Stimulated activated CD4-positive, alpha-beta T cell treated with anti-CD3 and anti-CD28 coated beads, Interleukin-4, amount 100 ng/mL, for 4 hours (primary cell): ENCODE measurements at places on chromosomes 1 and 21.

DNA sequence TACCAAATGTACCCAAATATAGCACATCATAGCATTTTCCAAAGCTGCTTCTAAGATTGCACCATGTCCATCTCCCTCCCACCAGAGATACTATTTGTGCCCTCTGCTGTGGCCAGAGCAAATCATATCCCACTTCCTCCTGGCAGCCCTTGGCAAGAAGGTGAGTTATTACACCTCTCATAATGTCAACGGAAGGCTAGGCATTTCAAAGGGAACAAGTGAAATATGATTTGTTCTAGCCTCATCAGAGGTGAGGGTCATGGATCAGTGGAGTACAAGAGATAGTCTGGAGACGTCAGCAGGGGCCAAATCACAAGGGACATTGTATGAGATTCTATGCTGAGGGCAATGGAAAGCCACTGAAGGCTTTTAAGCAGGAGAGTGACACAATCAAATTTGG, 90.2 kb upstream of the BCAR3 start:
- DNase-seq = no peak

GRCh38 chr1:243559575-243560162, 290.4 kb downstream of the AKT3 start:
- DNase-seq = no peak

GRCh38 chr1:20893931-20894330, 106.8 kb upstream of the HP1BP3 start:
- DNase-seq = no peak

DNA sequence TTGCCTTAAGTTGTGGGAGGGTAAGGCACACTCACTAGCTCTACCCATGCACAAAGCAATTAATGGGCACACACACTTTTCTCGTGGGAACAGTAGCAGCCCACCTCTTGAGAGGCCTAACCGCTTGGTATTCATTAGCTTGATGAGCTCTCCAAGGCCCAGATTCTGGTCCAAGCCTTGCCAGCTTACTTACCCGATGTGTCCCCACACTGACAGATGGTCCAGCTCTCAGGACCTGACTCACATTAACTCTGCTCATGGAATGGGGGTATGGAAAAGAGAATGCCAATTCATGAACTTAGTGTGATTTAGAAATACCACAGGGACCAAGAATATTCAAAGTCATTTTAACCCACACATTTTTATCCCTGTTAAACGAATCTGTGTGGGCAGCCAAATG, 106.8 kb upstream of the CACHD1 start:
- no peak for DNase-seq

GRCh38 chr1:54971317-54971791, 9.1 kb upstream of the TMEM61 start:
- no peak for DNase-seq

GRCh38 chr1:203044546-203045250, 18.4 kb downstream of the PPFIA4 start:
- no peak for DNase-seq

- DNase-seq = no peak
These were observed 216.0 kb downstream of the SLC35F3 start for GRCh38 chr1:234120327-234120944.

- no peak for DNase-seq
These were observed 25.8 kb downstream of the COL18A1 start for GRCh38 chr21:45430521-45431501.

DNA sequence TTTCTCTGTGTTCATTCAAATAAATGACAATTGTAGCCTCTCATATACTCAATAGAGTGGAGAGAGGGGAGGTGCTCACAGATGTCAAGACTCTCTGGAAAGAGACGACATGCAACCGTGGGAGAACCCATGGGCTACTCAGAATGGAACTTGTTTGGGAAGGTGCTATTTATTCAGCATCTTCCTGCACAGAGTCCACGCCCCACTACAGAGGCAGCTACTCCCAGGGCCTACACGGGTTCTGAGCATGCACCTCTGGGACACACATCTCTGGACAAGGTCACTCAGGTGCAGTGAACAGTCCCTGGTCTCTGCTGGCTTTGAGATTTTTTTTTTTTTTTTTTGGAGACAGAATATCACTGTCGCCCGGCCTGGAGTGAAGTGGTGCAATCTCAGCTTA, 64.1 kb downstream of the NID1 start:
- no peak for DNase-seq

DNA sequence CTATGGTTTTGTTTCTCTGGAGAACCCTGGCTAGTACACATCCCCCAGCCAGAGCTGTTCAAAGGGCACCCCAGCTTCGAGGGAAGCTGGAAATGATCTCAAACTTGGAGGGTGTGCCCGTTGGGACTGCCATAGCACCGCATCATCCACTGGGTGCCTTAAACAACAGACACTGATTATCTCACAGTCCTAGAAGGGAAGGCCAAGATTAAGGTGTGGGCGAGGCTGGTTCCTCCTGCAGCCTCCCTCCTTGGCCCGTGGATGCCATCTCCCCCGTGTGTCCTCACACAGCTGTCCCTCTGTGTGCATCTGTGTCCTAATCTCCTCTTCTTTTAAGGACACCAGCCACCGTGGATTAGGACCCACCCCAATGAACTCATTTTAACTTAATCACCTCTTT, 4.2 kb upstream of the IBA57 start:
- DNase-seq = no peak

- no peak for DNase-seq
These were observed 21.1 kb upstream of the GPR88 start for GRCh38 chr1:100516857-100517256.

- no peak for DNase-seq
These were observed 349.3 kb upstream of the PLXNA2 start for GRCh38 chr1:208593306-208594006.

- no peak for DNase-seq
These were observed 81.9 kb downstream of the RGL1 start for GRCh38 chr1:183886853-183887252.

GRCh38 chr1:86754265-86754974, 50.0 kb downstream of the SH3GLB1 start:
- DNase-seq = no peak

DNA sequence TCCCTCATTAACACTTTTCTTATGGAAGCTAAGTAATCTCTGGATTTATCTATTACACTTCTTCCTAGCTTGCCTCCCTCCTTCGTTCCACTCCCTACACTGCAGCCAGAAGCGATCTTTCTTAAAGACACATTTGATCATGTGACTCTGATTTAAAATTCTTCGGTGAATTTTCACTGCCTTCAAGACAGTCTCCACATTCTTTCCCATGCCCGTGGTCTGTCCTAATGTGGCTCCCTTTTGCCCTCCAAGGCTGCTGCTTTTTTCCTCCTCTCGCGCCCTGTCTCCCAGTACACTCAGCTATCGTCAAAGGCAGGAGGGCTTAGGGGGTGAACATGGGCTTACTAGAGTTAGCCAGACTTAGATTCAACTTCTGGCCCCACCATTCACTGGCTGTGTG, 64.4 kb downstream of the SDCCAG8 start:
- DNase-seq = no peak

- DNase-seq = no peak
These were observed 111.4 kb upstream of the HOOK1 start for GRCh38 chr1:59703226-59703917.

DNA sequence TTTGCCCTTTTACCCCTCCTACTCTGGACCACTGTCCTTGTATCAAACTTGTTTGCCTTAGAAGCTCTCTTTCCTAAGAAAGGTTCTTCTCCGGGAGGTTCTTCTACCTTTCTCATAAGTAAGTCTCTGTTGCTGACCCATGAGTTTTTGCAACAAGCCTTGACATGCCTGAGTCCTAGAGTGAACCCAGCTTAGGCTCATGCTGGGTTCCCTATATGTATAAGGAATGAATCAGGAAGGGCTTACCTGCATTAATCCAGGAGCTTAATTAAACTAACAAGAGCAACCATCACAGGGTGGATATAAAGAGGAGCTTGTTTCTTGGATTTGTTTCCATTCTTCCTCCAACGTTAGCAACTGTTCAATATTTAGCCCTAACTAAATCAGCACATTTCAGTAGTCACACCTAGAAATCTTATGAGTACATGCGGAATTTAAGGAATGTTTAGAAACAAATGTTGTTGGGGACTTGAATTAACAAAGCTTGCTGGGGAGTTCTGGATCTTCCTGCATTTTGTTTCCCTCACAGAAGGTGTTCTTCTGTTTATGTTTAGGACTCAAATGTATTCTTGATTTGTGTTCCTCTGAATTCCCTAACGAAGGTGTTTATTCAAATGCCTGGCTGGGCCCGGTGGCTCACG, 64.3 kb upstream of the RAB3GAP2 start:
- no peak for DNase-seq

GRCh38 chr1:107142140-107142542, 1.3 kb downstream of the NTNG1 start:
- no peak for DNase-seq

GRCh38 chr1:107262467-107263286, 121.8 kb downstream of the NTNG1 start:
- DNase-seq = no peak

DNA sequence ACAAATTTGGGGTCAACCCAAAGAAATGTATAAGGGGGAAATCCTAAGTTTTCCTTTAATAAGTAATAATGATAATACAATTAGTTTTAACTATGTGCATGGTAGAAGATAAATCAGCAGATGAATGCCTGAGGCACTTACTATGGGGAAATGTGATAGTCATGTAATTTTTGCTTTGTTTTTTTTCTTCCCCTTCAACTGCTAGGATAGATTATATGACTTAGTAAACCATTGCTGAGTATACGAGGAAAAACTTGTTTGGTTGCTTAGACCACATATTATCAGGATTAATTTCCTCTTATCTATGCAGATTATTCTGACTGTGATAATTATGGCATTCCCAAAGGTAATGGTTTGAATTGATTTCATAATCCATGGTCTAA, 181.1 kb downstream of the TGFB2 start:
- no peak for DNase-seq

GRCh38 chr1:19862944-19863343, 19.3 kb upstream of the OTUD3 start:
- DNase-seq = no peak

DNA sequence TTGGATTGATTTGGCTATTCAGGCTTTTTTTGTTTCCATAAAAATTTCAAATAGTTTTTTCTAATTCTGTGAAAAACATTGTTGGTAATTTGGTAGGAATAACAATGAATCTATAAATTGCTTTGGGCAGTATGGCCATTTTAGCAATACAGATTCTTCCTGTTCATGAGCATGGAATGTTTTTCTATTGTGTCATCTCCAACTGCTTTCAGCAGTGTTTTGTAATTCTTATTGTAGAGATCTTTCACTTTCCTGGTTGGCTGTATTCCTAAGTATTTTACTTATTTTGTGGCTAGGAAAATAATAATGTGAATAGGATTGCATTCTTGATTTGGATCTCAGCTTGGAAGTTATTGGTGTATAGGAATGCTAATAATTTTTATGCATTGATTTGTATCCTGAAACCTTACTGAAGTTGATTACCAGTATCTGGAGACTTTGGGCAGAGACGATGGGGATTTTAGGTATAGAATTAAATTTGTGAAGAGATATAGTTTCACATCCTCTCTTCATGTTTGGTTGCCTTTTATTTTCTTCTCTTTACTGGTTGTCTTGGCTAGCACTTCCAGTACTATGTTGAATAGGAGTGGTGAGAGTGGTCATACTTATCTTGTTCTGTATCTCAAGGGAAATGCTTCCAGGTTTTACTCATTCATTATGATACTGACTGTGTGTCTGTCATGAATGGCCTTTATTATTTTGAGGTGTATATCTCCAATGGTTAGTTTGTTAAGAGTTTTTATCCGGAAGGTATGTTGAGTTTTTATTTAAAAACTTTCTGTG, 57.3 kb downstream of the DRAM2 start:
- DNase-seq = no peak

DNA sequence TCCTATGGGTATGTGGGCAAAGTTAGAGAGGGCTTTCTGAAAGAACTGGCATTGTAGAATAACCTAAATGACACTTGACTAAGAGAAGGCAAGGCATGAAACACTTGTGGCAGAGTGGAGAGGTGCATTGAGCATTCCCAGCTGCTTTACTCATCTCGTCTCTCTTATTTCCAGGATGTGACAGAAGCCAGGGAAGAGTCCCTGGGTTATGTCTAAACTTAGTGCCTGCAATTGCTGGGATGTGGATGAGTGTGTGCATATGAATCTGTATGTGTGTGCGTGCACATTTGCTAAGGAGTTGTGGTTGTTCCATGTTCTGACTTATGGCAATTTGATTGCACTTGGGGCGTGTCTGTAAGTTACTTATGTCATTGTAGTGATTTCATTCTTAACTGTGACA, 1326.5 kb upstream of the B3GALT2 start:
- DNase-seq = no peak

- DNase-seq = peak; percentile 73
These were observed 12.2 kb downstream of the CITED4 start for GRCh38 chr1:40849801-40850592.

GRCh38 chr1:245501633-245502032, 346.8 kb downstream of the KIF26B start:
- no peak for DNase-seq

DNA sequence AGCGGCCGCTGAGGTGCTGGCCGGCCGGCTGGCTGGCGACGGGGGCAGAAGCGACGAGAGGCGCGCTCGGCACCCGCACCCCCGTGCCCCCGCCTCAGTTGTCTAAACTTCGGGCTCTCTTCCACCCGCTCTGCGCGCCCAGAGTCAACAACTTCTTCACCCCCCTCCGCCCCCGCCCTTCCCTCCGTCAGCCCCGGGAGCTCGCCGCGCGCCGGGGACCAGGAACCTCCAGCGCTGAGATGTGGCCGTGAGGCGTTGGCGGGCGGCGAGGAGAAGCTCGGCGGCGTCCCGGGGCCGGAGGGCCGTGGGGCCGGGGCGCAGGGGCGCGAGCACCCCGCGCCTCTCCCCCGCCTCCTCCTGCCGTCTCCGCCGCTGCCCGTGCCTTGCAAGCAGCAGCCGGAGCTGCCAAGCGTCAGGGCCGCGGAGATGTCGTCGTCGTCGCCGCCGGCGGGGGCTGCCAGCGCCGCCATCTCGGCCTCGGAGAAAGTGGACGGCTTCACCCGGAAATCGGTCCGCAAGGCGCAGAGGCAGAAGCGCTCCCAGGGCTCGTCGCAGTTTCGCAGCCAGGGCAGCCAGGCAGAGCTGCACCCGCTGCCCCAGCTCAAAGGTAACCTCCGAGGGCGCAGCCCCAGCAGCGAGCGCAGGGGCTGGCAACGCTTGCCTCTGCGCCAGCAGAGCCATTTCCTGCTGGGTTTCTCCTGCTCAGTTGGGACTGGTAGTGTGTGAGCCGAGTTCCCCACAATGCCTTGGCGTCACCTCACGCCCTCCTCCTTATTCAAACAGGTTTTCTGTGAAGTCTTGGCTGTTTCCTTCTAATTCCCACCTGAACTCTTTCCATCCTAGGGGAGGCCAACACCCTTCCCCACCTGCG, 710 bp downstream of the PPP2R5A start:
- peak; percentile 68 for DNase-seq

GRCh38 chr1:209791920-209792319, 7.6 kb upstream of the C1orf74 start:
- DNase-seq = no peak
